ENCODE measurements at places on chromosomes 13 and 19.
A peak's percentile ranks its signal among the peaks of the same experiment; 100 is the strongest.

GRCh38 chr19:57317503-57317902 lies 2.8 kb upstream of the ZNF543 start:
- DNase-seq, result no peak

GRCh38 chr13:109715902-109716301 lies 70.5 kb downstream of the IRS2 start:
- no peak for DNase-seq

DNA sequence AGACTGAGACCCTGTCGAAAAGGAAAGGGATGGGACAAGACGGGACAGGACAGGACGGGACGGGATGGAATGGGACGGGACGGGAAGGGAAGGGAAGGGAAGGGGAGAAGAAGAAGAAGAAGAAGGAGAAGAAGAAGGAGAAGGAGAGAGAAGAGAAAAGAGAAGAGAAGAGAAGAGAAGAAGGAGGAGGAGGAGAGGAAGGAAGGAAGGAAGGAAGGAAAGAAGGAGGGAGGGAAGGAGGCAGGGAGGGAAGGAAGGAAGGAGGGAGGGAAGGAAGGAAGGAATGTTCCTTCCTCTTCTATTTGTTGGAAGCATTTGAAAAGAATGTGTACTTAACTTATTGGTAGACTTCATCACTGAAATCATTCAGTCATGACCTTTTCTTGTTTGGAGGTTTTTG lies 9.6 kb upstream of the SHFL start:
- no peak for DNase-seq

GRCh38 chr19:55549500-55550320 lies 4.4 kb upstream of the SBK3 start:
- DNase-seq, result no peak

GRCh38 chr19:17512574-17512939 lies 1.1 kb downstream of the PGLS start:
- no peak for DNase-seq

DNA sequence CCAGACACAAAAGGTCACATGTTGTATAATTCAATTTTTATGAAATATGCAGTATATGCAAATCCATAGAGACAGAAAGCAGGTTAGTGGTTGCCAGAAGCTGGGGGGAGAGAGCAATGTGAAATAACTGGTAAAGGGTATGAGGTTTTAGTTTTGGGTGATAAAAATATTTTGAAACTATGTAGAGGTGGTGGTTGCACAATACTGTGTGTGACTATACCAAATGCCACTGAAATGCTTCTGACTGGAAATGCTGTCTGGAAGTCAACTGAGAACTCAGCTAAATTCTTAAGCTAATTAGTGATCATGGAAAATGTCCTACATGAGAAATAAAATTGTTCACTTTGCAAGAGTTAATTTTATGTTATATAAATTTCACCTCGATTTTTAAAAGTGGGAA lies 65.3 kb upstream of the RXFP2 start:
- no peak for DNase-seq

GRCh38 chr19:14031719-14032480 lies at the start of gene IL27RA:
Gene IL27RA, plus strand, starts transcription at chr19:14031762. Its CDS starts 111 bp downstream, at chr19:14031873.
- DNase-seq, result peak; percentile 88

- no peak for DNase-seq
Observed at GRCh38 chr13:110351636-110352420, 44.7 kb downstream of the COL4A2 start.

- no peak for DNase-seq
Observed at GRCh38 chr19:46611776-46612175, 10.6 kb downstream of the CALM3 start.

- DNase-seq, result no peak
Observed at GRCh38 chr13:20156702-20157101, 4.2 kb downstream of the GJA3 start.

GRCh38 chr19:22606954-22607652 lies 27.0 kb upstream of the ZNF492 start:
- no peak for DNase-seq

GRCh38 chr13:91369441-91369831 lies 21.9 kb downstream of the MIR17HG start:
- DNase-seq, result no peak

DNA sequence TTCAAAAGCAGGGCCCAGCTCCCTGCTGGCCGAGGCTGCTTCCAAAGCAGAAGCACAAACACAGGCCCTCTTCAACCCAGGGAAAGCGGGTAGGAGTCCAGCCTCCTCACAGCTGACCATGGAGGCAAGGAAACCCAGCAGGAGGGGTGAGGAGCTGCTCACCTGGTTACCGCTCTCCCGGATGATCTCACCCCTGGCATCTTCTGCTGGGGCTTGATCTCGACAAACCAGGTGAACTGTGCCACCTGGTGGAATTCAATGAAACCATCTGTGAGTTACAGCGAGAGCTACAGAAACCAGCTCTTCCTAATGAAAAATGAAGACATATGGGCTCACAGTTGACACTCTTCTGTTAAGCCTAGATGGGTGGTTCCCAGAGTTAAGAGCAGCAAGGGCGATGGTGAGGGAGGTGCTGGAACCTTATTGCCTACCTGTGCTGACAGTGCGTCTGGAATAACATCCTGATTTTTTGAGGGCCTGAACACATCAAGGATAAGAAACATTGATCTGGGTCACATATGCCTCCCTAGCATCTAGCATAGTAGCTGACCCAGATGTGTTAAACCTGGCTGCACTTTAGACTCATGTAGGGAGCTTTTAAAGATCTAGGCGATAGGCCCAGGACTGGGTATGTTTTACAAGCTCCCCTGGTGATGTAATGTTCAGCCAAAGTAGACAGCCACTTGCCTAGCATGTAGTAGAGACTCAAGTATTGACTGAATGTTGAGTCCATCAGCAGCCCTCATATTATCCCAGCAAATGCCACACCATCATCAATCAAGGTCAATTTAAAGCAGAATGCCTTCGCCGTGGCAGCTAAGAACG lies 6.1 kb downstream of the DHRS12 start:
- peak; percentile 79 for DNase-seq

DNA sequence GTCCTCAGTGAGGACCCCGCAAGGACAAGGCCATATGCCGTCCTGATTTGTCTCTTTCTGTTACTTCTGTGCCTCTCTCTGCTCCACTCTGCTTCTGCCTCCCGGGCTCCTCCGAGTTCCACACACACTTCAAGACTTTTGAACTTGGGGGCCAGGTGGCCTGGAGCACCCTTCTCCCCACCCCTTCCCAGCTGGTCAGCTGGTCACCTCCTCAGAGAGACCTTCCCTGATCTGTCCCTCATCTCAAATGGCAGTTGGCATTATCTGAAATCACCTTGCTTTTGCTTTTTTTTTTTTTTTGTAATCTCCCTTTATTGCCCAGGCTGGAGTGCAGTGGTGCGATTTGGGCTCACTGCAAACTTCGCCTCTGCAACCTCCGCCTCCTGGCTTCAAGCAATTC lies 2.2 kb upstream of the S1PR5 start:
- DNase-seq, result no peak

DNA sequence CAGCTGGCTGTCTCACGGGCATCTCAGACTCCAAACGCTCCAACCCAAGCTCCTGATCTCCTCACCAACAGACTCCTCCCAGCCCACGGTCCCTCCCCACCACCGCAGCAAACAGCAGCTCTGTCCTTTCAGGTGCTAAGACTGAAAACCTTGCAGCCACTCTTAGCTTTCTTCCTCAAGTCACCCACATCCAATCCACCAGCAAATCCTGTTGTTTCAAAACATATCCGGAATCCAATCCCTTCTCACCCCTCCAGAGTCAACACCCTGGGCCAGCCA lies 20.8 kb downstream of the C19orf81 start:
- DNase-seq, result no peak

GRCh38 chr19:44904426-44904994 lies 1.1 kb upstream of the APOE start:
- no peak for DNase-seq

DNA sequence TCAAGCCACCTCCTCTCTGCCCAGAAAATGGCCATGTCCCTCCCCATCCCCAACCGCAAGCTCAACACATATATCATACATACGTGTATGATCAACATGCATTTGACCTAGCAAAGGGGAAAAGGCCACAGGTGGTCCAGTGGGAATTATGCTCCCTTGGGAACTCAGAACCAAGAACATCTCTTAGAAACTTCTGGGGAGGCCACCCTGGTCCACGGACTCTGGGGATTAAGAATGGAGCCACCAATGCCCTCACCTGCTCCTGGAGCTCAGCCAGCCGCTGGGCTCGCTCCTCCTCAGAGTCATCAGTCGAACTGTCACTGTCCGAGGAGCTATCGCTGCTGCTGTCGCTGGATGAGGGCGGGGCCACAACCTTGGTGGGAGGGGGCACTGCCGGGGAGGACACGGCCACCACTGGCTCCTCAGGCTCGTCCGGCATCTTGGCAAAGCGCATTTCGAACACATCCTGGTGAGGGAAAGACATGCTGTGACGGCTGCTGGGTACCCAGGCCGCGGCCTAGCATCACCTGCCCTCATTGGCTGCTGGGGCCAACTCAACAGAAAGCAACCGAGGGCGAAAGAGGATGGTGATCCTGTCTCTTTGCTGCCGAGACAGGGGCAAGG lies 24.6 kb upstream of the EPHX3 start:
- no peak for DNase-seq

- DNase-seq, result no peak
Observed at GRCh38 chr19:6906559-6907060, 19.2 kb downstream of the ADGRE1 start.

- DNase-seq, result no peak
Observed at GRCh38 chr19:29268721-29269393, 55.9 kb upstream of the UQCRFS1 start.

DNA sequence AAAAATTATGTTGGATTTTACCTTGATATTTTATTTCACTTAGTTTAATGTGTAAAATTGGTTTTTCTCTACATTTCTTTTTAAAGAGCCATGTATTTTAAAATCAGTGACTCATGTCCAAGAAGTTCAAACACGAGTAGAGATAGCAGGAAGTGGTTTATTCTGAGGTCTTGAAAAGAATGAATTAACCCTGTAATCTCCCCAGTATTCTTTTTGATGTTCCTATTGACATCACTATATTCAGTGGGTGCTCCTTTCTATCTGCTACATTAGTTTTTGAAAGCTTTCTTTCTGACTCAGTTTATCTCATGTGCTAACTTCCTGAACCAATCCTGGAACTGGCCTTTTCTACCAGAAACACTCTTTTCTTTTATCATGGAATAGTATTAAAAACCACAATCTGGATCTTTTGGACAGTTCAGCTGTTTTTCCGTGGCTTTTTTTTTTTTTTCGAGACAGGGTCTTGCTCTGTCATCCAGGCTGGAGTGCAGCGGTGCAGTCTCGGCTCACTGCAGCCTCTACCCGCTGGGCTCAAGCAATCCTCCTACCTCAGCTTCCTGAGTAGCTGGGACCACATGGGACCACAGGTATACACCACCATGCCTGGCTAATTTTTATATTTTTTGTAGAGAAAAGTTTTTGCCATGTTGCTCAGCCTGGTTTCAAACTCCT lies 114.9 kb downstream of the PCCA start:
- DNase-seq, result no peak

DNA sequence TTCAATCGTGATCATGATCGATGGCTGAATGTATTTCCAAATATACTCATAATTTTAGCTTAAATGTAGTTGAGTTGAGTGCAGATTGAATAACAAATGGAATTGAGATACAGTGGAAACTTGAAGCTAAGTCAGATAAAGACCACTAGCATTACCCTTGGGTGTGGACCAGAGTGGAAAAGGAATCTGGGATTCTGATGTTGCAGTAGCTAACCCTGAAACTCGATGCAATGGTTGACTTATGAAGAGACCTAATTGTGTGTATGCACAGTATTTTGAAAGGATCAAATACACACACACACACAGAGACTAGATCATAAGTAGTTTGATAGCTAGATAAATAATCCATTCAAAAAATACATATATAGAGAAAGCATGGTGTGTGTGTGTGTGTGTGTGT lies 135.8 kb downstream of the RXFP2 start:
- no peak for DNase-seq

GRCh38 chr19:18469069-18469846 lies 31.3 kb upstream of the ISYNA1 start:
- peak; percentile 64 for DNase-seq

DNA sequence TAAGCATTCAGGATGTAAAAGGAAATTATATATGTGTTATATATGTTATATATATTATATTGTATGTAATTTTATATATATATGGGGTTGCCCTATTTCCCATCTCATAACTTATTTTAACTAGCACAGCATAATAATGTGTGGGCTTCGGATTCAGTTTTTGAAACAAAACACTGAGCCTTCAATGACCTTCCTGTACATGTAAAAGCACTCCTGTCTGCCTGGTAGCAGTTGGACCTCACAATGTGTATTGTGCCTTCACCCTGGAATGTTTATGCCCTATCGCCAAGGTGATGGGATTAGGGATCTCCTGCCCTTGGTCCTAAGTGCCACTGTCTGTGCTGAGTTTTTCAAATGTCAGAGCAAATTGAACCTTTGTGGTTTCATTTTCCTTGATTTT lies 968.8 kb downstream of the TUBA3C start:
- peak; percentile 40 for DNase-seq

DNA sequence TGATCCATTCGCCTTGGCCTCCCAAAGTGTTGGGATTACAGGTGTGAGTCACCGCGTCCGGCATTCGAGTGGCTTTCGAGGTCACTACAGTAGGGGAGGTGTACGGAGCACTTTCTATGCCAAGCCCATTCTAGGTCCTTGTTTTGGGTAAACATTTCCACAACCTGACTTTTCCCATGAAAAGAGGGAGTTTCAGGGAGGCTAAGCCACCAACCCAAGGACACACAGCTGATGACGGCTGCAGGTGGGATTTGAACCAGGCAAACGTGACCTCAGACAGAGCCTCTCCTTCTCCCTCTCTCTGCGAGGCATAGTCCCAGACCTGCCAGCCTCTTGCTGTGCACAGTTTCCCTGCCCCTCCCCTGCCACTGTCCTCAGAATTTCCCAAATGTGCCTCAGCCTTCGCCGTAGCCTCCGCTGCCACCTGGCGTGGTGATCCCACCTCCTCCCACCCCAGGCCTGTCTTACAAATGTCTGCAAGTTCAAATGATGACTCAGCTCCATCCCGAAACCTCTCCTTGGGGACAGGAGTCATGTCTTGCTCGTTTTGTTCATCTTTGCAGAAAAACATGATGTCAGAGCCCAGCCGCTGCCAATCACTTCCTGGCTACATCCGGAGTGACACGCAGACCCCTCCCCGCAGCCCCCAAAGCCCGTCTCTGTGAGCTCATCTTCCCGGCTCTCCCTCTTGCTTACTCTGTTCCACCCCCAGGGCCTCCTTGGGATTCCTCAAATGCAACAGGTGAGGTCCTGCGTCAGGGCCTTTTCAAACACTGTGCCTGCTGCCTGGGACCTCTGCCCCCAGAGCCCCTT lies 6.6 kb upstream of the GADD45B start:
- peak; percentile 29 for DNase-seq

GRCh38 chr13:106612688-106613087 lies 44.8 kb upstream of the ARGLU1 start:
- DNase-seq, result no peak

DNA sequence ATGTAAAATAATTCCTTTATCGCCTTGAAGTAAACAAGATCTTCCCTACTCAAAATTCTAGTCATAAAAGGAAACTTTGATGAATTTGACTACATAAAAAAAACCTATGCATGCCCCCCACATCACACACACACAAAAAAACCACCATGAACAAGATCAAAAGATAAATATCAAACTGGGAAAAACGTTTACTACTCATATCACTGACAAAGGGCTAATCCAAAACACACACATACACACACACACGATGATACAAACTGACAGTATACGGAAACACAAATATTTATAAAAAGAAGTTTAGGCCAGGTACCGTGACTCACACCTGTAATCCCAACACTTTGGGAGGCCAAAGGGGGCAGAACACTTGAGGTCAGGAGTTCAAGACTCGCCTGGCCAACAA lies 61.9 kb downstream of the TSC22D1 start:
- no peak for DNase-seq
